OCI-LY7 (cell line): ENCODE measurements at places on chromosomes 6 and 20.
A peak's percentile ranks its signal among the peaks of the same experiment; 100 is the strongest.

GRCh38 chr6:107560657-107561056 lies 70.7 kb downstream of the SOBP start:
- DNase-seq, result no peak

GRCh38 chr6:151963001-151963400 lies 155.5 kb downstream of the ESR1 start:
- DNase-seq, result no peak

DNA sequence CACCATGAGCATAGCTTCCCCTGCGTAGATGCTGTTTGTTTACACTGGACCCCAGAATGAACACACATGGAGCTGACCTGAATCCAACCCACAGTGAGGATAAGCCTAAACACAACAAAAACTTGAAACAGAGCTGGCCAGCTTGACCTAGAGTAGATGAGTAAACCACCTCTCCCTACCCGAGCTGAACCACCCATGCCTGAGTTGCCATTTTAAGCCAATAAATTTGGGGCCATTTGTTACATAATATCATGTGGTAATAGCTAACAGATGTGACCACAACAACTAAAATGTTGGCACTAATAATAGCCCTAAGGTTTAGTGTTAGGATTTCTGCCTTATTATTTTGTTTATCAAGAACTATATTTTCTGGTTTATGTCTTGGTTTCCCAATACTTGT lies 103.2 kb upstream of the GRIK2 start:
- no peak for DNase-seq

GRCh38 chr20:6626805-6627204 lies 140.7 kb upstream of the BMP2 start:
- DNase-seq, result peak; percentile 2

- DNase-seq, result no peak
Observed at GRCh38 chr20:45927071-45927878, 7.2 kb upstream of the PCIF1 start.

DNA sequence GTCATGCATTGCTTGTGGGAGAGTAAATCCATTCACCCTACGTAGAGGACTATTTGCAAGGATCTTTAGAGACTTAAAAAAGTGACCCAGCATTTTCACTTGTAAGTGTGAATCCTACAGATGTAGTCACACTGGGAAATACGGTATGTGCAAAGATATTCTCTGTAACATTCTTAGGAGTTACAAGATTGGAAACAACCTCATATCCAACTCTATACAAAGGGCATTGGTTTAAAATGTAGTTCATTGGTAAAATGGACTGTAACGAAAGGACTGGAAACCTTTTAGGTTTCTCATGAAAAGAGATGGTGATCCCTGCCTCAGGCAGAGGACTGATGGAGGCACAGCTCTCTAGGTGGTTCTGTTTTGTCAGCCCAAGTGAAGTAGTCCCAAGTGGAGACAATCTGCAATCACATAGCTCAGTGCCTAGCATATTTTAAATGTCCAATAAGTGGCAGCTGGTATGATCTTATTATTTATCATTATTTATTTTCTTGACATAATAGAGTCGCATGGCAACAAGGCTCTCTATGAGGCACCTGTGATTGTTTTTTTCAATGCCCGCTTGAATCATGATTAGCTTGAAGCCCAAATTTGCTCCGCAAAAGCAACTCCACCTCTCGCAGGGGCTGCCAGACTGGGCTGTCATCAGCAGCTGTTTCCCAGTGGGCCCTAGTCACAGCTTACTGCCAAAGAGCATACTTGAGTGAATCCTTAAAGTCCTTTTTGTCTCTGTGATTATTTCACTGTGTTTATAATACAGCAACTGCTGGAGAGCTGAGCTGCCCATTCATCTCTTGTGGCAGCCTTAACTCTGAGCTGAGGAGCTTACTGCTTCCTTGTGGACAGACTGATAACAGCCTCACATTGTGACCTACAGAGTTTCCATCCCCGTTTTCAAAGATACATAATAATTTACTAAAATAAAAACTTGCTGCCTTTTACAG lies 19.8 kb upstream of the ENPP1 start:
- DNase-seq, result no peak

- no peak for DNase-seq
Observed at GRCh38 chr6:10733151-10733715, 10.4 kb downstream of the TMEM14C start.

DNA sequence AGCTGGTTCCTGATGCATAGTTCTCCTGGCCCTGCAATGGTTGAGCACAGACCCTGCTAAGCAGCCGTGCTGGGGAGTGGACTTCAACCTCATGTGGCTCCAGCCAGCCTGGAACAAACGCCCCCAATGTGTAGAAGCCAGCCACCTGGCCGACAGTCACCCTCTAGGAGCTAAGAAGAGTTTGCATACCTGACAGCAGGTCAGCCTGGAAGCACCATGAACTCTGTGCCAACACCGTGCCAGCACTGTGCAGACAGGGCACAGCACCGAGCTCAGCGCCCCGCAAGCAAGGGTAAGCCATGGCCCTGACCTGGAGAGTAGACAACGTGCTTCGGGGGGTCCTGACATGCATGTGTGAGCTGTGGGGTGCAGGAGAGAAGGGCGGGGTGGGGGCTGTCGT lies 356.3 kb downstream of the ZFAND3 start:
- DNase-seq, result no peak

- DNase-seq, result no peak
Observed at GRCh38 chr6:81237226-81237625, 515.3 kb downstream of the TENT5A start.

GRCh38 chr6:109820706-109821350 lies 129.7 kb downstream of the FIG4 start:
- DNase-seq, result peak; percentile 28

- DNase-seq, result no peak
Observed at GRCh38 chr6:82818727-82819126, 246.9 kb downstream of the UBE3D start.

DNA sequence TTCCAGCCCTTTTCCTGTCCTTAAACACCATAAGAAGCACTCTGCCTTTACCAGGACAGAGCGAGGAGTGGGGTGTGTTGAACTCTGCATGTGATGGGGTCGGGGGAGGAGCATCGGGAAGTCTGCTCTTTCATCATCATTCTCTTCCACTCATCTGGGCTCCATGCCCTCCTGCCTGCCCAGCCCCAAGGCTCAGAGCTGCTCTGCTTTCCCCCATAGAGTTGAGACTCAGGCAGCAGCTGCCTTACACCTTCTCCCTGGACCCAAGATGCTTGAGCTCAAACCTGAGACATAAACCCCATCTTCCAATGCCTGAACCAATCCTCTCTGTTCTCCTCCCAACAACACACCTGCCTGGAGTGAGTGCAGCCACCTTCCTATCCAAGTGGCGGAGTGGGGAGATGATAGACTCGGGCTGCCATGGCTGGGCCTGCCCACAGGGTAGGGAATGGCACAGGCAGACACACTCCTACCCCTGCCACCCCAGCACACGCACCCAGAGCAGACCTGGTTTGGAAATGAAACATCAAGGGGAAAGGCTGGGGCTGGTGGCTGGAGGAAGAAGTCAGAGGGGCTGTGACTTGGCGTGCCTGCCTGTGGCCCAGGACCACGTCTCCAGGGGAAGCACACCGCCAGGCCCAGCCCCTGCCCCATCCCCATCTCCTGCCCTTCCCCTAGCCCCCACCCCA lies 28.4 kb downstream of the TFEB start:
- DNase-seq, result peak; percentile 58

DNA sequence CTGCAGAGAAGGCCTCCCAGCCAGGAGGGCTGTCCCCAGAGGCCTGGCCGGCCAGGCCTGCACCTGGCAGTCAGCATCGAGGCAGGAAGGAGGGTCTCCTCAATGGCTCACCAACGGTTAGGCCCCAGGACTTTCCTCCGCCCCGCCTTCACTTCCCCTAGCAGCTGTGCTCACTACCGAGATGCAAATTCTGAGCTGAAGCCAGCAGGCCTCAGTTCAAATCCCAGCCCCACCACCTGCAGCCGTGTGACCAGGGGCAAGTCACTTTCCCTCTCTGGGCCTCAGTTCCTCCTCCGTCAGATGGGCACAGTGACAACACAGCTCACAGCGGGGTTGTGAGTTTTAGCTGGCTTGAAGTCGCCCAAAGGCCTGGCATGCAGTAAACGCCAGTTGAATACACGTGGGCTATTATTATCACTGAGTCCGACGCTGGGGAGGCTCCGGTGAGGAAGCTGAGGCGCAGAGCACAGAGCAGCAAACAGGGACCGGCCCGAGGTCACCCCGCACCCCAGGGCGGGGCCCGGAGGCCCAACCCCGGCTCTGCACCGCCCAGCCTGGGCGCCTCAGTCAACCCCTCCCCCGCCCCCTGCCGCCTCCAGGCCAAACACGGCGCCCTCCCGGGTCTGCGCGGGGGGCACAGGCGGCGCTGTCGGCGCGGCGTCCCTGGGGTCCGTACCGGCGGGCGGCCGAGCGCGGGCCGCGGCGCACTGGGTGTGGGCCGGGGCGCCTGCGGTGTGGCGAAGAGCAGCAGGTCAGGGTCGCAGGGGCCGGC lies 671 bp downstream of the E2F1 start:
- DNase-seq, result peak; percentile 98
